ENCODE measurements at places on chromosomes 13 and 19.

DNA sequence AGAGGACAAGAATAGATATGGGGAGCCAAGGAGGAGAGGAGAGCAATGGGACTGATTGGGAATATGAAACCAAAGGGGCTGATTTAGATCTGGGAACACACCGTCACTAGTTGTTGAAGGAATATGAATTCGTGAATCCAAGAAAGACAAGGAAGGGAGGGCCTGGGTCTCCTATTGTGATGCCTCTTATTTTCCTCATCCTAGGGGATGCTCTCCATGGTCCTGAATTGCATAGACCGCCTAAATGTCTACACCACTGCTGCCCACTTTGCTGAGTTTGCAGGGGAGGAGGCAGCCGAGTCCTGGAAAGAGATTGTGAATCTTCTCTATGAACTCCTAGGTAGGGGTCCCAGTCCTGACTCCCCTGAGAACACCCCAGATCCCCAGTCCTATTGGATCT is 21.5 kb downstream of the RYR1 start:
- DNase-seq: no peak

DNA sequence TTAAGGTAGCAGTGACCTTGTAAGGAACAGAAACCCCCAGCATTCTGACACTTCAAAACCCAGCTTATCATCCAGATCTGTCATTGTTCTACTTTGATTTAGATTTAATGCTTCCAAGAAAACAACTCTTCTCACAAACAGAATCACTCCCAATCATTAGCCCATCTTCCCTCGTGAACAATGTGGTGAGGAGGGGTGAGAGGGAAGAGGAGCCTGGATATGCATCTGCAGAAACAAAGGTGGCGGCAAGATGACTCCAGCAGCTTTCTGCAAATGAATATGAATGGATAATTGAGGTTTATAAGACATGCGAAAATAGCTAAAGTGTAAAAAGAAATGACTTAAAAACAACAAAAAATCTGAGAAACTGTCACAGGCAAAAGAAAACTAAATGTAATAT is 859.9 kb upstream of the SLC10A2 start:
- DNase-seq: no peak

GRCh38 chr13:110885966-110886869 is 28.7 kb downstream of the ANKRD10 start:
- DNase-seq: no peak

- DNase-seq: no peak
Measured at GRCh38 chr19:11478167-11479089, 2.4 kb downstream of the ELAVL3 start.
